Activated T-cell treated with anti-CD3 and anti-CD28 coated beads, Interleukin-2, amount 50 U/mL, for 1 hour (primary cell): ENCODE measurements at places on chromosomes 7 and 10.

DNA sequence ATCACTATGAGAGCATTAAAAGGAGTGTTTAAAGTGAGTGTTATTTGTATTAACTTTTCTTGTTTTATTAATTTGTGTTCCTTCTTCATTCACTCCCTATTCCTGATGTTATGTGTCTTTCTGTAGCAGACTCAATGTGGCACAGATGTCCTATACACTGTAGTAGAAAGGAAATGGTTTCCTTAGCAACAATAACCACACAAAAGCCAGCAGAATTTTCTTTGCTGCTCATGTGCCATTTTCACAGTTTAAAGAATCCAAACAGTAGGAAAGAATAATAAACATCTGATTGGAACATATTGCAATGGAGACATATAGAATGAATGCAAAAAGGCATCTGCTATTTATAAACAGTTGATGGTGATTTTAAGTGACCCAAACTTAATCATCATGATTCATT, 763.6 kb downstream of the PHTF2 start:
- DNase-seq = no peak

DNA sequence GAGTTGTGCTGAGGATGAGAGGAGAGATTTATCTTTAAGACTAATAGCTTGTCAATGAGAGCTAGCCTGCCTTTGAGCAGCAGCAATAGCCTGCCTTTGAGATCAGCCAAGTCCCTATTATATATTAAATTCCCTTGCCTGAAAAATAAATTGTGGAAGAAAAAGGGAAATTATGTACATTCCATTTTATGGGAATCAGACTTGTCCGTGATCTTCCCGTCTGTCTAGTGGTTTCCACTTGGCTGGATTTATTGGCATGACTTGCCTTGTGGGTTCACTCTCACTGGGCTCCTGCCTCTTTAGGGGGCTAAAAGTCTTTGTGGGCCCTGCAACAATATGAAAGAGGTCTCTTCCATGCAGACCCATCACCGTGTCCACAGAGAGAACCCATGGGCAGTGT, 171.7 kb upstream of the FRMD4A start:
- no peak for DNase-seq

GRCh38 chr7:106740806-106741205, 79.8 kb upstream of the CCDC71L start:
- no peak for DNase-seq

DNA sequence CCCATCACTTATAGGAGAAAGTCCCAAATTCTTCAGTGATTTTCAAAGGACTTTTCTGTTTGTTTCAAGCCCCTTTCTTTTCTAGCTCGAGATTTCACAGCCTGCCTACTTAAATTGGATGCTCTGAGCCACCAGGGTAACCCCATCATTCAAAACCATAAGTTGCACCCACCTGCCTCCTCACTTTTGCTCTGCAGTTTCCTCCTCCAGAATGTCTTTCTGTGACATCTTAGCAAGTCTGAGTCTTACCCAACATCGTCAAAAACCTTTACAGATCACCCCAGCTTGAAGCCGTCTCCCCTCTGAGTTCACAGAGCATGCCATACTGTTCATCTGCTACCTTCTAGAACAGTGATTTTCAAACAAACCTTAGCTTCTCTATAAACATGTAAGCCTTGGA, 64.3 kb upstream of the CACNB2 start:
- no peak for DNase-seq

GRCh38 chr7:711922-712380, 14.5 kb upstream of the DNAAF5 start:
- DNase-seq = no peak

DNA sequence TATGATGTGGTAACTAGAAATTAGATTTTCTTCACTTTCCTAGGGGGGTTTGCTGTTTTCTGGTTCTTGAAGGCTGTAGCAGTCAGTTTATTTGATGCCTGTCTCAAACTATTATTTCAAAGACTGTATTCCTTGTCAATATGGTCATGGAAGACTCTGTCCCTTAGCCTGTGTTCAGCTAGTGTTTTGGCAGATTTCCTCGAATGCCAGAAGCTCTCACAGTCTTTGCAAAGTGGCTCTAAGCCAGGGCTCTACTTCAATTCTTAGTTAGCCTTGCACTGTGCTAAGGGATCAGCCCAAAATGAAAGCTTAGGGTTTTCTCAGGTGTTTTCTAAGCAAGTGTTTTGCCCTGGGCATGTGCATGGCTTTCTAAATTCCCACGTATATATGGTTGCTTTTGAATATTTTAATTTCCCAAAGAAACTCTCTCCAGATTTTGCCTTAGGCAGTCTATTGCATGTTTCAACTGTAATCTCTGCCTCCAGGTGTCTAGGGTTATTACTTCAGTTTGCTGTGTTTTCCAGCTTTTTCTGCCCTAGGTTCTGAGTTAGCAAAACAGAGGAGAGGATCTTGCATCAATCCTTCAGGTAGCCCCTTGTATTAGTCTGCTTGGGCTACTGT, 7.2 kb upstream of the C1GALT1 start:
- DNase-seq = no peak

DNA sequence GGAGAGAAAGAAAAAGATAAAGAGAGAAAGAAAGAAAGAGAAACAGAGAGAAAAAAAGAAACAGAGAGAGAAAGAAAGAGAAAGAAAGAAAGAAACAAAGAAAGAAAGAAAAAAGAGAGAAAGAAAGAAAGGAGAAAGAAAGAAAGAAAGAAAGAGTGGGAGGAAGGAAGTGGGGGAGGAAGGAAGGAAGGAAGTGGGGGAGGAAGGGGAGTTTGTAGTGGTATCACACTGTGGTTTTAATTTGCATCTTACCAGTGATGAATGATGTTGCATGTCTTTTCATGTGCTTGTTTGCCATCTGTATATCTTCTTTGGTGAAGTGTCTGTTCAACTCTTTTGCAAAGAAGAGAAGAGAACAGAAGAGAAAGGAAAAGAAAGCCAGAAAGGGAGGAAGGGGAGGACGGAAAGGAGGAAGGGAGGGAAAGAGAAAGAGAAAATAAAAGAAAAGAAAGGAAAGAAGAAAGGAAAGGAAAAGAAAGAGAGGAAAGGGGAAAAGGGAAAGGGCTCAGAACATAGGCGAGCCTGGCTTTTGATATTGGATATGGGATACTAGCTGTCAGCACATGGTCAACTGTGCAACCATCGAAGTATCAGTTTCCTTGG, 79.2 kb upstream of the FRMD4A start:
- no peak for DNase-seq

DNA sequence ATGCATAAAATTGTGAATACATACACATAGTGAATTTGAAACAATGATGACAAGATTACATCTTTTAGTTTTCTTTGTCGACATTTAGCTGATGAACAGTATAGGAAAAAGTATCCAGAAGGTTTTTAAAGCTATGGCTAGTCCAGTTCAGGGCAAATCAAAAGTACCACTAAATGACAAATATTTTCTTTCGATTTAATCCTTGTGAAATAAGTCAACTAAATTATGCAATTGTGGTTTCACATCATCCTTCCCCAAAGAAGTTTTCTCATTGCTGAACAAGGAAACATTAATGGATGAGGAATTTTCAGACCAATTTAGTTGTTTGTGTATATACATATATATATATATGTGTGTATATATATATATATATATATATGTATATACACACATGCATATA, 774.0 kb downstream of the DNAJB9 start:
- no peak for DNase-seq

- no peak for DNase-seq
Measured at GRCh38 chr7:23410446-23411183, 59.7 kb downstream of the IGF2BP3 start.

DNA sequence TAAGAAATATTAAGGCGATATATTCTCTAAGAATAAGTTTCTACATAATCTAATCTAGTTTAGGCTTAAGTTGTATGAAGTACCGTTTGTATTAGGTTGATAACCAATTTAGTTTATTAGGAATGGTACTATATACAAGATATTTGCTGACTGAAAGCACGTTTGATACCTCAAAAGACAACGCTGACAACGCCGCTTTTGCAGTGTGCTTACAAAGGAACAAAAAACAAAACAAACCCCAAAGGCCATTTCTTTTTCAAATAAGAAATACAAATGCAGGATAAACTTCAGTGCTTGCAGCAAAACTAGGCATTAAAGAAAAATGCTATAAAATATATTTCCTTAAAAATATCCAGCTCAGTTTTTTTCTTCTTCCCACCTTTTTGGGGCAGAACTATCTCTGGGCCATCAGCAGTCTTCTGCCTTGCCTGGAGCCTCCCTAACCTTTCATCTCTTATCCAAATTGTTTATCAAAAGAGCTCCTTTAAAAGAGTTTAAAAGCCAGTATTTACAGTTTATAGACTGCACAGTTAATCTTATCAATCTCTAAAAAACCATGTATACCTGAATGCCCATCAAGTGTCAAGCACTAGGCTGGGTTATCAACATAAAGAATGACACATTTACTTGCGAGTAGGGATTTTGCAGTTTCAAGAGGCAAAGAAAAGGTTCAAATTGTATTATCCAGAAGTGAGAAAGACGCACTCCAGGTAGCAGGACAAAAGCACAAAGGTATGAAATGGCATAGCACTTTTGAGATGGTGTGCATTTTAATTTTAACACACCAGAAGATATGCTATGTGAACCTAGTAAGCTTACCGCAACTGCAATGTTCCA, 4.1 kb upstream of the KMT2E start:
- DNase-seq = no peak

DNA sequence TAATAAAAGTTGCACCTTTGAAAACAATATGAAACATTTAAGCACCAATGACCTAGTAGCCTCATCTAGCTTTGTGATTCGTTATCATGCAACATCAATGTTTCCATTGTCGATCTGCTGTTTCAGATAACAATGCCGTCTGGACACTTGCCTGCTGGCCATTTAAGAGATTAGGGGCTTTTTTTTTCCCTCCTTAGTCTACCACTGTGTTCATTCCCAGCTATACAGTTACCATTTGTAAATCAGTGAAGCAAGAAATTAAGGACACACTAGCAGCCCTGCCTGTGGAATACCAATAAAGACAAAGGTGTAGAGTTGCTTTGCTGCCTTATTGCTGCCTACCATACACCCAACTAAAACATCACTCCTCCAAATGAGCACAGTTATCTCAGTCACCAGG, 37.6 kb upstream of the MYO3A start:
- DNase-seq = no peak

GRCh38 chr7:134856091-134856490, 76.7 kb downstream of the CALD1 start:
- no peak for DNase-seq
